ENCODE measurements at places on chromosomes 5 and 9. TPM values are rescaled to one million over a fixed set of nuclear protein-coding genes. Genes with fewer than 3 reads are reported as not detected.

The EMB gene
- total RNA-seq, result 17.6 TPM

The C9orf153 gene
- total RNA-seq, result 0.98 TPM

The SCGB3A2 gene
- total RNA-seq, result 1.0 TPM

The CER1 gene
- not detected for total RNA-seq

The SIT1 gene
- 0.67 TPM for total RNA-seq

The TEX48 gene
- not detected for total RNA-seq

All from sciatic nerve (tissue), 2 donors.